Erythroblast (primary cell): ENCODE measurements at places on chromosomes 12 and 14.

DNA sequence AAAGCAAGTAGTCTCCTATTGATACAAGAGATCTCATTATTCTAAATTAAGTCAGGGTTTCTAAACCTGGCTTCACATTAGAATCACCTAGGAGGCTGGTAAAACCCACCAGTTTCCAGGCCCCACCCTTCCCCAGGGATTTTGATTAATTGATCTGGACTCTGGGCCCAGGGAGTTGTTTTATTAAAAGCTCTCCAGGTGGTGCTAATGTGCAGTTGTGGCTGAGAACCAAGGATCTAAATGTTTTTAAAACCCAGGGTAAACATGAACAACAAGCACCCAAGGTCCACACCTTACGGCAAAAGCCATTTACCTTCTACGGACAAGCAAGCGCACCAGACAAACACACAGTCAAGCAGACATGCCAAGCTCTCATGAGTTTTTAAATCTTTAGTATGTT lies 73.9 kb downstream of the SLC2A13 start:
- DNase-seq = no peak

DNA sequence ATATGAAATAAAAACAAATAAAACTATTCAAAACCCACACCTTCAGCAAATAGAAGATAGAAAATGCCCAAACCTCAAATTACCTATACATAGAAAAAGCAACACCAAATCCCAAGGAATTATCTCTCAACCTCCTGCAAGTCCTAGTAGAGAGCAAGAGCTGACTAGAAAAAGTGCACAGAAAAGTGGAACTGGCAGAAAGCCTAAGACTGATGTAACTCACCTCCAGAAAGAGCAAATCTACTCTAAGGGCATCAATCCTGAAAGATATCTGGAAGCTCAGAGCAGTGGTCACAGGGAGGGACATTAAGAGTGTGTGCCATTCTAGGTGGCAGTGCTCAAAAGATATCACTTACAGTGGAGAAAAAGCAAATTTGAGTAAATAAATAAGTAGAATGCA lies 62.1 kb upstream of the PLEKHG7 start:
- no peak for DNase-seq

- no peak for DNase-seq
Observed at GRCh38 chr14:59849411-59850130, 21.0 kb downstream of the RTN1 start.

- peak; percentile 70 for DNase-seq
Observed at GRCh38 chr12:108099073-108099472, 30.0 kb upstream of the WSCD2 start.

DNA sequence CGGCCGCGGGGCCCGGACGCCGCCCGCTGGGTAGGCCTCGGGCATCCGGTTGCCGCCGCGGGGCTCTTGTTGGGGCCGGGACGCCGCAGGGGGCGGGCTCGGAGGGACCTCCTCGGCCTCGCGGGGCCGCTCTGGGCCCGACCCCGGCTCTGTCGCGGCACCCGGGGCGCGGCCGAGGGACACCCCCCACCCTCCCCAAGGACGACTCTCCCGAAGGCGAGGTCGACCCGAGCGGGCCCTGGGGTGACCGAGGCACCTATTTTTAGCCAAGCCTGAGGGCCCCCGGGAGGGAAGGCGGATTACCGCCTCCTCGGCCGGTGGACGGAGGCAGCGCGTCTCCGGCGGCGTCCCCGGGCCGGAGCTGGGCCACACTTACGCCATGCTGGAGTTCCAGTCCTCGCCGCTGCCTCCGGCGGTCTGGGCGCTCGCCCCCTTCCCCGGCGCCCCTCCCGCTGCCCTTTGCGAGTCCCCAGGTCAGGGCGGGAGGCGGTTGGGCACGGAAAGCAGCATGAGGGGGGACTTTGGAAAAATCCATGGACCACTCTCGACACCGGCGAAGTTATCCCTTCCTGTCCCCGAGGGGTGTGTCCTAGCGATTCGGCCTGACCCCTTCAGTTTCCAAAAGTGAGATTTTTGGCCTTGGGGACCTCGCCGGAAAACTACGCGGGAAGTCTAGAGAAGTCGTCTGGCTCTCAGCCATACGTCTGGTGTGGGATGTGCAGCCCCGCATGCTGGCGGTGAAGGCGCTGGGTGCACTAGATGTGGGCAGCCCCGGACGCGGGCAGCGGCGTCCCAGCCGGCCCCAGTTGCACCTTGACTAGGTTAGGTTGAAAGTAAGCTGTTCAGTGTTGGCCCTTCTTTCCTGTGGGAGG lies 699 bp downstream of the KTN1 start:
- DNase-seq = peak; percentile 66

DNA sequence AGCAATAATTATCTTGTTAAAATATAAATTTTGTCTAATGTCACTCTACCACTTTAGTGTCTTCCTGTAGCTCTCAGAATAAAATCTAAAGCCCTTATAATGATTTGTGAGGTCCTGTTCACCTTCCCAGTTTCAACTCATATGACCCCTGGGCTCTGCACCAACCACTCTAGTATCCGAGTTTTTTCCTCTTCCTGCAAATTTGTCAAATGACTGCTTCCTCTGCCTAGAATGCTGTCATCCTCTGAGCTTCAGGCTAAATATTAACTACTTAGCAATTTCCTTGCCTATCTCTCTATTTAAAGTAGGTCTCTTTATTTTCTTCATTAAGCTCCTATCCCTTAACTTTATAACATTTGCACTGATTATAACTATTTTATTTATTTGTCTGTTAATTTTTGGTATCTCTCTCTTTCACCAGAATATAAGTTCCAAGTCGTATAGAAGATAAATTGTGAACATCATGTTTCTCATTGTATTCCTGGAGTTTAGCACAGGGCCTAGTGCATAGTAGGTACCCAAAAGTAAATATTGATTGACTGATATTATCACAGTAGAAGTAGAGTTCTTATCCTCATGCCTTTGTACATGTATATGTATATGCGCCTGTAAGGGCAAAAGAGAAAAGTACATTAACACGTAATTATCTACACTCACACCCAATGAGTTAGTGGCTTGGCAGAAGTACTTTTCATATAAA lies 196.0 kb downstream of the BCAT1 start:
- no peak for DNase-seq

GRCh38 chr12:59668674-59669073 lies 72.8 kb downstream of the SLC16A7 start:
- DNase-seq = no peak

DNA sequence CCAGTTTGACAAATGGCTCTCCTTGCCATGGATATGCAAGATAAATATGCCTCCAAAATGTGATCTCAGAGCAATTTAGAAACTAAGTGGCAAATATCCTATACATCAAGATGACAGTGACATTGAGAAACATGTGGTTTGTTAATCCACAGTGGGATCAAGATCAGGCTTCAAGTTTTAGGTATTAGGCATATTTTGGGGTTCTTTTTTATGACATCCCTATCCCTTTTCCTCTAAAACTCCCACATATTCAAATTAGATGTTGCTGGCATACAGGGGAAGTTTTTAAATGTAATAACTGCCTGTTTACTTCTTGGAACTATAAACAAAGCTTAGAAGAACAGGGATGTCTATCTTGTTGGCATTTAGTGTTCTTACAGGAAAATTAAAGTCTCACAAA lies 179.4 kb downstream of the CRADD start:
- DNase-seq = no peak

DNA sequence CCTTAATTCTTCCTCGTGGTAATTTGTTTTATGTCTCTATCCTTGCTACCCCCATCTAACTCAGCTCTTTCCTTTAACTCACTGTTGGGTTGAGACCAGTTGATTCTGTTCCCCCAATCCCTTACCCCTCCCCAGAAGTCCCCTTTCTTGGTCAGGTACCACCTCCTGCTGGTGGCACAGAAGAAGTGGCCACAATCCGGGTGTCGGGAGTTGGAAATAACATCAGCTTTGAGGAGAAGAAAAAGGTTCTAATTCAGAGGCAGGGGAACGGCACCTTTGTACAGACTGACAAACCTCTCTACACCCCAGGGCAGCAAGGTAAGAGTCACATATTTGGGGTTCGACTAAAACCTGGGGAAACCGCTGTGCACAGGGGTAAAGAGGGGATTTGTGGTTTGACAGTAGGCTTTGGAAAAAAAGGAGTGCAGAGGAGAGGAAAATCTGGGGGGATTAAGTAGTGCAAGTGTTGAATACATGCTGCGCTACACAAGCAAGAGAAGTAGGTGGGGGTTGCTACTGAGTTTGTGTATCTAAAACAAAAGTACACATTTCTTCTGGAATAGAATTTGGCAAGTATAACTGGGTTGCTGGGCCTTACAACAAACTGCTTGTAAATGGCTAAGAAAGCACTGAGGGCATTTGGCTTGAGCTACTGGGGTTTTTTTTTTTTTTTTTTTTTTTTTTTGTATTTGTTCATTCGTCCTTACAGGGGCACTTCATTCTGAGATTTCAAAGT lies 1.3 kb downstream of the A2ML1 start:
- DNase-seq = peak; percentile 61

GRCh38 chr12:53048033-53048779 lies 1.7 kb upstream of the TNS2 start:
- no peak for DNase-seq

DNA sequence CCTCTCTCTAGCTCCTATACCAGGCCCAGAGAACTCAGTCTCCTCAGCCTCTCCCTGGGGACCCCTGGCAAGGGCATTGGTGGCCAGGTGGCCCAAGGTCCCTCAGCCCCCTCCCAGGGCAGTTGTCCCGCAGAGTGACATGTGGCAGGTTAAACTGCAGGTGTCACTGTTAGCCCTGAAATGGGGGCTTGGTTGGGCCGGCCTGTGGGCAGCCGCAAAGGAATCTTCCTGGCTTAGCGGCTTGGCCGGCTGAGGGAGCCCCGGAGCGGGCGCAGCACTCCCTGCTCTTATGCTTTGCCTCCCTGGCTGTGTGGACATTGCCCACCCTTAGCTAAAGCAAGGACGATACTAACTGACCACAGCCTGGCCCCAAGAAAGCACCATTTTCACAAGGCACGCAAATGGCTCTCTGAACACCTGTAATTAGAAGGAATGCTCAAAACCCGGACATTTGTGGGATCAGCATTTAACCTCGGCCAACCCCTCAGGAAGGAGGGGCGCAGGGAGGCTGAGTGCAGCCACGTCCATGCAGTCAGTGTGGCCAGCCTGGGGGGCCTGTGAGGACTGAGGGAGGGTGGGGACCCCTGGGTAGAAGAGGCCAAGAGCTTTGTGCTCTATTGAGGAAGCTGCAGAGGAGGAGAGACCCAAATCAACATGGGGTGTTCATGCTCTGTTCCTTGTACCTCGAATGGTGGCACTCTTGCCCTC lies 82.2 kb downstream of the PAPOLA start:
- DNase-seq = peak; percentile 62

DNA sequence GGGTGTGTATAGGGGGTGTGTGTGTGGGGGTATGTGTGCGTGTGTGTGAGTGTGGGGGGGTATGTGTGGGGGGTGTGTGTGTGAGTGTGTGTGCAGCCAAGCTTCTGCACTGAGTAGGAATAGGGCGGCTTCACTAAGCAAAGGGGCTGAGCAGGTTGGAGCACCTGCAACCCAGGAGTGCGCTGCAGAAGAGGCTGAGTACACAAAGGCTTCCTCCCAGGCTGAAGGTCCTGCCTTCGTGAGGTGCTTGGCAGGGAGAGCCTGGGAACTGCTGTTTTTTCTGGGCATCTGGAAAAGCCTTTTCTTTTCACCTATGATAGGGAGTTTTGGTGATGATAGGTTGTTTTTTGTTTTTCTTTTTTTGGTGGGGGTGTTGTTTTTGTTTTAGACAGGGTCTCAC lies 6.0 kb upstream of the NUDT14 start:
- DNase-seq = no peak

GRCh38 chr12:6116471-6117021 lies 7.9 kb downstream of the VWF start:
- DNase-seq = no peak

DNA sequence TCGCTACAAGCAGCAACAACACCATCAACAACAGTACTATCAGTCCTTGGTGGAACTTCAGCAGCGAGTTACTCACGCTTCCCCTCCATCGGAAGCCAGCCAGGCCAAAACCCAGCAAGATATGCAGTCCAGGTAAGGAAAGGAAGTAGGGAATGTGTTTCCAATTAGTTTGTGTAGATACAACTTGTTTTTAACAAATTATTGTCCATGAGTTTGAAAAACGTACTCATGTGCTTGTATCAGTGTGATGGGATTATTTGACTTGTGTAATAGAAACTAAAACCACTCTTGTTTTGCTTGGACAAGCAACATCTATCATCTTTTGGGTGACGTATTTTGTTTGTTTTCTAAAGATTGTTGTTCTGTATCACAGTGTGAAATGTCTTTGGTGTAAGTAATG lies 137.9 kb downstream of the NAV3 start:
- no peak for DNase-seq

DNA sequence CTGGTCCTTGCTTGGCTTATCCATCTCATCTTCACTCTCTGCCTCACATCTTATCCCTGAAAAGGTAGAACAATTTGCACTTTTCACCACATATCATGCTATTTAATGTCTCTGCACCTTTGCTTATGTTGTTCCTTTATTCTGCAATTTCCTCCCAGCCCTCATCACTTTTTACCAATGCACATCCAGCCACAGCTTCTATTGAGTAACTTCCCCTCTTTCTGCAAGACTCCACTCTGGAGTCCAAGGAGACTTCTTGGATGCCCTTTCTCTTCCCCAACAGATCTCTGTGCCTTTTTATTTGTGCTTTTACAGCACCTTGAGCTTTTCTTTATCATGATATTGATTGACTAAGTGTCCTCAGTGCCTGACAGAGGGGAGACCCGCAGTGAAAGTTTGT lies 797.1 kb downstream of the VRK1 start:
- no peak for DNase-seq

DNA sequence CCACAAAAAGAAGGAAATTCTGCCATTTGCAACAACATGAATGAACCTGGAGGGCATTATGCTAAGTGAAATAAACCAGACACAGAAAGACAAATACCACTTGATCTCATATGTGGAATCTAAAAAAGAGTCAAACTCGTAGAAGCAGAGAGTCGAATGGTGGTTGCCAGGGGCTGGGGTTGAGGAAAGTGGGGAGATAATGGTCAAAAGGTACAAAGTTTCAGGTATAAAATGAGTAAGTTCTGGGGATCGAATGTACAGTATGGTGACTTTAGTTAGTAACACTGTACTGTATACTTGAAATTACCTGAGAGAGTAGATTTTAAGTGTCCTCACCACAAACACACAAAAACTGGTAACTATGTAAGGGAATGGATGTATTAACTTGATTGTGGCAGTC lies 129.4 kb downstream of the PPM1H start:
- no peak for DNase-seq

DNA sequence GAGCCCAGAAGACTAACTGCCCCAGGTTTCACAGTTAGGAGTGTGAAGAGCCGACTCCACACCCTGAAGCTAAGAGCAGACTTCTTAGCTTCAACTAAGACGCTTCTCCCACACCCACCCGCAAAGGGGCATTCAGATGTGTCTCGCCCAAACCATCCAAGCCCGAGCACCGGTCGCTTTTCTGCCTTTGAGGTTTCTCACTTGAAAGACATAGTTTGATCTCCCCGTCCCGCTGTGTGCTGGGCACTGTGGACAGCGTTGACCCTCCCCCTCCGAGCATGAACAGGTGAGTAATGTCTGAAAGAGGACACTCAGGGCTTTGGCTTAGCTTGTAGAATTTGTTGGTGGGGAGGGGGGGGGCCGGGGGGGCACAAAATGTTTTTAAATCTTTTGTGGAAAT lies 123.8 kb downstream of the TMEM132D start:
- no peak for DNase-seq

GRCh38 chr14:39060818-39061437 lies 42.1 kb downstream of the SEC23A start:
- DNase-seq = no peak
